ENCODE measurements at places on chromosomes 5 and 9.

DNA sequence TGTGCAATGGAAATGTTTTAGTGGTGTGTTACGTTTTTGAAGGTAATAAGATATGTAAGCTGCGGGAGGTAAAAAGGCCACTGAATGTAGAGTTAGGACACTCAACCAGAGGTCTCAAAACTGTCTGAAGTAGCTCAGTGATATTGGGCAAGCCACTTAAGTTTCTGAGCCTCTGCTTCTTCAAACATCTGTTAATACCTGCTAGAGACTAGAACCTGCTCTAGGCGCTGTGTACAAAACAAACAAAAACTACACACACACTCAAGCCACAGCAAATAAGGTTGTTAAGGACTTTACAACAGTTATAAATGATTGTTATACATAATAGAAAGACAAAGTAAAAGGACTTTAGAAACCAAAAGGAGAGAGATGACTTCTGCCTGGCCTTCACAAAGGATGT lies 24.6 kb upstream of the FAM240B start:
- H3K4me1 ChIP-seq, result no peaks in the 10 kb centered on the region
- no peak overlapping the region for H3K4me3 ChIP-seq
- no peak overlapping the region for H3K27ac ChIP-seq
- no peaks in the 10 kb centered on the region for H3K36me3 ChIP-seq
- no peak for DNase-seq

- no peak overlapping the region for H3K4me3 ChIP-seq
- no peak for DNase-seq
- no peaks in the 10 kb centered on the region for H3K27me3 ChIP-seq
Observed at GRCh38 chr5:52202256-52202655, 585.5 kb upstream of the ITGA1 start.

DNA sequence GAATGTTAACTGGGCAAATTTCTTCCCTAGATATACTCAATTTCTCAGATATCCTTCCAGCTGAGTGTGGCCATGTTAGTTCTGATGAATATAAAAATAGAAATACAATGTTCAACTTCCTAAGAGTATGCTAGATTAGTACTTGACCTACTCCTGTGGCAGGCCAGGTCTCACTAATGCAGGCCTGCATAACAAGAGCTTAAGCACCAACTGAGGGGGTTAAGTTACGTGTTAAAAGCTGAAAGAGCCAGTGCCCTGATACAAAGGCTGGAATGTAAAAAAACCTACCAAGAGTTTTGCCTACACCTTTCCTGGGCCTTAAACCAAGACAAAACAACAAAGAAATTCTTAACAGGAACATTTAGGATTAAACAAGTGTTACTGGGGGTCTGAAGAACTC lies 102.8 kb downstream of the MRPS30 start:
- no peak overlapping the region for H3K4me3 ChIP-seq
- DNase-seq, result no peak
- no peak overlapping the region for H3K27ac ChIP-seq
- H3K36me3 ChIP-seq, result no peaks in the 10 kb centered on the region
- H3K4me1 ChIP-seq, result no peaks in the 10 kb centered on the region
- no peaks in the 10 kb centered on the region for H3K27me3 ChIP-seq

GRCh38 chr9:93126825-93127368 lies 7.2 kb downstream of the NINJ1 start:
- H3K27ac ChIP-seq, result peak overlapping the region; percentile 94
- H3K4me1 ChIP-seq, result peaks cover 55% of the 10 kb centered on the region
- H3K27me3 ChIP-seq, result no peaks in the 10 kb centered on the region
- DNase-seq, result no peak
- peaks cover 5% of the 10 kb centered on the region for H3K36me3 ChIP-seq
- H3K4me3 ChIP-seq, result no peak overlapping the region

GRCh38 chr5:72552041-72552557 lies 44.9 kb upstream of the ZNF366 start:
- no peak overlapping the region for H3K4me3 ChIP-seq
- peaks cover 23% of the 10 kb centered on the region for H3K27me3 ChIP-seq
- DNase-seq, result no peak
- H3K36me3 ChIP-seq, result no peaks in the 10 kb centered on the region
- peaks cover 8% of the 10 kb centered on the region for H3K4me1 ChIP-seq

GRCh38 chr5:84290673-84291072 lies 94.0 kb downstream of the EDIL3 start:
- H3K27ac ChIP-seq, result no peak overlapping the region
- H3K4me1 ChIP-seq, result peaks cover 10% of the 10 kb centered on the region
- no peak overlapping the region for H3K4me3 ChIP-seq
- H3K36me3 ChIP-seq, result no peaks in the 10 kb centered on the region

- no peaks in the 10 kb centered on the region for H3K27me3 ChIP-seq
- no peak overlapping the region for H3K4me3 ChIP-seq
- H3K36me3 ChIP-seq, result no peaks in the 10 kb centered on the region
Observed at GRCh38 chr9:18022642-18023041, 443.8 kb downstream of the SH3GL2 start.

DNA sequence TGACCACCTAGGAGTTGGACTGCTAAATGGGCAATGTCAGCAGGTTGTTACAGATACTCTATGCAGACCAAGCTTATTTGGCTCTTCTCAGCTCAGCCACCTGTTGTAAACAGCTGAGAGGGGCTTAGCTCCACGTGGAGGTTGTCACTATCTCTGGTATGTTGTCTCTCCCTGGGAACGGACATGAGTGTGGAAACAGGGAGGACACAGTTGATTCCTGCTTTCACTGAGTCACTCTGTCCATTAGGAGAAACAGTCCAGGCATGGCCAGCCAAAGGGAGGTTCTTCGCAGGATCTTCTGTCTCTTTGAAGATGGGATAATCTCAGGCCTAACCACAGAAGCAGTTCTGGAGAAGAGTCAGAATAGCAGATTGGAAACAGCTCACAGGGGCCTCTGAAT lies 121.2 kb downstream of the PALM2AKAP2 start:
- peaks cover 16% of the 10 kb centered on the region for H3K27me3 ChIP-seq
- H3K4me3 ChIP-seq, result no peak overlapping the region
- no peak for DNase-seq
- H3K4me1 ChIP-seq, result no peaks in the 10 kb centered on the region

- no peak overlapping the region for H3K4me3 ChIP-seq
- no peak overlapping the region for H3K27ac ChIP-seq
- H3K4me1 ChIP-seq, result no peaks in the 10 kb centered on the region
- no peaks in the 10 kb centered on the region for H3K36me3 ChIP-seq
Observed at GRCh38 chr5:147628058-147628895, 118.4 kb upstream of the DPYSL3 start.

DNA sequence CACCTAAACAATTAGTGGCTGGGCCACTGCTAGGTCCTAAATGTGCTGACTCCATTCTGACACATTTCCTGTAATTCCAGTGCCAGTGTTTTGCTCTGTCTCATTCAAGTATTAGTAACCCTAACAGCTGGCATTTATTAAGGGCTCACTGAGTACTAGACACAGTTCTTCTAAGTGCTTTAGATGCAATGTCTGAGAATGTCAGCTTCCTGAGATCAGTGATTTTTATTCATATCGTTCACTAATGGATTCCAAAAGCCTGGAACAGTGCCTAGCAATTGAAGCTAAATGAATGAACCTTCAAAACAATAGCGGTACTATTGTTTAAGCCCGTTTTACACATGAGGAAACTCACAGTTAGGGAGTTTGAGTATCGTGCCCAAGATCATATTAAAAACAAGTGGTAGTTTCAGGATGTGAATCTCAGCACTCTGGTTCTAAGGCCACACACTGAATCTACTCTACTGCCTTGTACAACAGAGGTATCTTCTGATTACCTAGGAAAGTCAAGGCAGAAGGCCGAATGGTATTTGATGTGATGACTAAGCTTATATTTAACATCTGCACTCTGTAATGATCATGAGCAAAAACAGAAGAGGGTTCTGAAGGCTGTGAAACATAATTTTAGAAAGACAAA lies 304.0 kb downstream of the PJA2 start:
- H3K27me3 ChIP-seq, result no peaks in the 10 kb centered on the region
- no peaks in the 10 kb centered on the region for H3K36me3 ChIP-seq
- no peaks in the 10 kb centered on the region for H3K4me1 ChIP-seq

DNA sequence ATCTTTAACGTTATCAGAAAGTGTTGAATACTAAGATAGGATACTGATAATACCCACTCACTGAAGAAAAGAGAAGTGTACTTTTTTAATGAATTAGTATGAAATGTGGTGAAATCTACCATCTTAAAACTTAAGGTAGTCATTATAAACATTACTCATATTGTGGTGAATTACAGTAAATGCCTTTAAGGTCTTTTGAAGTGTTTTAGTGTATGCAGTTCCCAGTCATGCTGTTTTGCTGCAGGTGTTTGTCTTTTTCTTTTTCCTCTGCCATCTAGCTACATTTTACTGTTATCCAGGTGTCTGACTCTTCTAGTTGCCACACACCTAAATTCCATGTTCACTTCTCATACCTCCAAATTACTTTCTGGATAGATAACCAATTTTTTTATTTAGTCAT lies 72.6 kb downstream of the ERMP1 start:
- peaks cover 52% of the 10 kb centered on the region for H3K36me3 ChIP-seq
- peaks cover 17% of the 10 kb centered on the region for H3K4me1 ChIP-seq
- no peak overlapping the region for H3K4me3 ChIP-seq
- H3K27me3 ChIP-seq, result no peaks in the 10 kb centered on the region
- no peak overlapping the region for H3K27ac ChIP-seq
- no peak for DNase-seq

DNA sequence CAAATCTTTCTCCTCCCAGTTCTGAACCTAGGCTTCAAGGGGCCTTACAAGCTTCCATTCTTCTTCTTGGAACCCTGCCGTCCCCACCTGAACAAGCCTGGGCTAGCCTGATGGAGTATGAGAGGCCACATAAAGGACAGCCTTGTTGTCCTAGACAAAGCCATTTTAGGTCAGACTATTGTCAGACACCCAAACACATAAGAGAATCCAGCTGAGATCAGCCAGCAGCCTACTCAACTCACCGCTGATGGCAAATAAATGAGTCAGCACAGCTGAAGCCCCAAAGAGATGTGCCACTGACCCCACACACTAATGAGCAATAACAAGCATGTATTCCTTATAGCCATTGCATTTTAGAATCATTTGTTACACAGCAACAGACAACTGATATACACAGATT lies 33.8 kb downstream of the SVEP1 start:
- no peaks in the 10 kb centered on the region for H3K27me3 ChIP-seq
- no peaks in the 10 kb centered on the region for H3K36me3 ChIP-seq
- no peaks in the 10 kb centered on the region for H3K4me1 ChIP-seq
- no peak for DNase-seq
- H3K4me3 ChIP-seq, result no peak overlapping the region

GRCh38 chr9:130003943-130004552 lies 38.9 kb downstream of the FNBP1 start:
- H3K36me3 ChIP-seq, result peaks cover 51% of the 10 kb centered on the region
- peaks cover 67% of the 10 kb centered on the region for H3K4me1 ChIP-seq
- H3K27me3 ChIP-seq, result no peaks in the 10 kb centered on the region
- no peak for DNase-seq

DNA sequence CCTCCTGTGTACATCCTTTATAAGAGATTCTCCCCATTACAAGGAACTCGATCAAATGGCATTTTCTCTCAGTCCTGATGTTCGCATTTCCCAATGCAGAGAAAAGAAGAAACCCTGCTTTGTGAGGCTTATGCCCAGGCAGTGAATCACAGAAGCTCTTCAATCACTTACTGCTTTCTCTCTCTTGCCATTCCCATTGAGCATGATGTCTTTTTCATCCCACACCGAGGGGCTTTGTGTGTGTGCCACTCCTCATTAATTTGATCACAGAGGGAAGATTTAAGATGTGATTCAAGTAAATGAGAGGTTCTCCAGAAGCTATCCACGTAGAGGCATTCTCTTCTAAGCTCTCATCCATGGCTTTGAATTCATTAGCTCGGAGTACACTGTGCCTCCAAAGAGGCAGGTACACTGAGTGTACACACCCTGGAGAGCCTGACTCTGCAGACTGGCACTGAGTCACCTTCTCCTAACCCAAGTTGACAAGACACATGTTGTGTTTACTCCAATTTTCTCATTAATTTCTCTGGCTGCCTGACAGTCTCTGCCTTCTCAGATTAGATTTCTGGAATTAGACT lies 45.4 kb downstream of the MFAP3 start:
- no peak for DNase-seq
- peaks cover 11% of the 10 kb centered on the region for H3K27me3 ChIP-seq
- no peak overlapping the region for H3K27ac ChIP-seq
- H3K4me3 ChIP-seq, result no peak overlapping the region
- H3K36me3 ChIP-seq, result no peaks in the 10 kb centered on the region

DNA sequence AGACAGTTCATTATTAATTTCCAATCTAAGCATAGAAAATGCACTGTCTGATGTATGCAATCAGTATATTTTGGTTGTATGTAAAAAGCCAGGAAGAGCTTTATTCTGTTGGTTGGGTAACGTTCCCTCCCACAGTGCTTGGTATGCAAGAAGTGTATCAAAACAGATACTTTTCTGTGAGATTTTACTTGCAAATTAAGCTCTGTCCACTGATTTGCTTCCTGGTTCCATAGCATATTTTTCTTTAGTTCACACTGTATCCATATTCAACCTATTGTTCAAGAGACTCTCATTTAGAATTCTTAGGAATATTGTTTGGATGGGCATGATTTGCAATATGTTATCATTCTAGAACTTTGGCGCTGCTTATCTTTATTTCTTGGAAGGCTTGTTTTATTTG lies 47.4 kb downstream of the RNF180 start:
- no peak for DNase-seq
- no peaks in the 10 kb centered on the region for H3K27me3 ChIP-seq
- H3K4me3 ChIP-seq, result no peak overlapping the region
- H3K36me3 ChIP-seq, result no peaks in the 10 kb centered on the region

GRCh38 chr5:55650386-55650785 lies 61.7 kb downstream of the SLC38A9 start:
- peak overlapping the region; percentile 69 for H3K27ac ChIP-seq
- peaks cover 40% of the 10 kb centered on the region for H3K36me3 ChIP-seq
- DNase-seq, result peak; percentile 40
- H3K4me3 ChIP-seq, result peak overlapping the region; percentile 35

DNA sequence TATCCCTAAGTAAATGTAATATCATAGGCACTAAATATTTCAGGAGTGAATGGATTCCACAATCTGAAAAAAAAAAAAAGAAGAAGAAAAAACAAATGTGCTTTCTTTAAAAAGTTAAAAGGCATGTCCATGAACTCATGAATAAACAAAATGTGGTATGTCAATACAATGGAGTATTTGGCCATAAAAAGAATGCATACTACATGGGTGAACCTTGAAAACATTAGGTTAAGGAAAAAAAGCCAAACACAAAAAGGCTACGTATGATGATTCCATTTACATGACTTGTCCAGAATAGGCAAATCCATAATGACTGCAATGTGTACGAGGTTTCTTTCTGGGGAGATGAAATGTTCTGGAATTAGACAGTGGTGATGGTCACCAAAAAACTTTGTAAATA lies 45.3 kb downstream of the FNIP1 start:
- peaks cover 27% of the 10 kb centered on the region for H3K4me1 ChIP-seq
- DNase-seq, result no peak
- no peak overlapping the region for H3K4me3 ChIP-seq
- peaks cover 22% of the 10 kb centered on the region for H3K36me3 ChIP-seq
- H3K27me3 ChIP-seq, result no peaks in the 10 kb centered on the region
